ENCODE measurements at places on chromosomes 7 and 10.

DNA sequence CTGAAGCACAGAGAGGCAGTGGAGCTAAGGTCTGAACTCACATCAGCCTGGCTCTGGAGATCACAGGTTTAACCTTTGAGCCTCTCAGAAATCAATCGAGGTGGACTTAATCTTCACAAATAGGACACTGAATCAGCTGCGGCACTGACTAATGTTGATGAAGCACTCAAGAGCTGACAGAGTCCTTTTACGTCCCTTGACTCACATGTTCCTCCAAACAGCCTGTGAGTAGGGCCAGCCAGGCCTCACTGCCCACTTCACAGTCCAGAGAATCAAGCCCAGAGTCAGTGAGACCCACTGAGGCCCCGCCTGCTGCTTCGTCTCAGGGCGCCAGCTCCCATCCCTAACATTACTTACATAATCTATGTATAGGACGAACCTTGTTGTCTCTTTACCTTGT lies 63.1 kb downstream of the TNS3 start:
- no peak for DNase-seq

DNA sequence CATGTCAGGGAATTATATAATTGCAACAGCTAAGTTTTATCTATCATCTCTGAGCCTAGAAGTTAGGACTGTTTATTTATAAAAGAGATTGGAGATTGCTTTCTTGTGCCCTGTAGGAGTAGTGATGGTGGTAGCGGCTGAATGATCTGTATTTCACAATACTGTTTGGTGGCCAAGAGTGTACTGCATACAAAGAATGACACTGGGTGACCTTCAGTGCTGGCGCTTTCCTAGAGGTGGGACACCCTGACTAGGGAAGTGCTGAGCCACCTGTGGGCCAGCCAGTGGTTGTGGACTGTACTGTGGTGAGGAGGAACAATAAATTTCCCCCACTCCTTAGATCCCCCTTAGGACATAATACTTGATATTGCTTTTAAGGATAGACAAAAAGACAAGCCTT lies 53.0 kb downstream of the COPG2 start:
- DNase-seq: no peak

DNA sequence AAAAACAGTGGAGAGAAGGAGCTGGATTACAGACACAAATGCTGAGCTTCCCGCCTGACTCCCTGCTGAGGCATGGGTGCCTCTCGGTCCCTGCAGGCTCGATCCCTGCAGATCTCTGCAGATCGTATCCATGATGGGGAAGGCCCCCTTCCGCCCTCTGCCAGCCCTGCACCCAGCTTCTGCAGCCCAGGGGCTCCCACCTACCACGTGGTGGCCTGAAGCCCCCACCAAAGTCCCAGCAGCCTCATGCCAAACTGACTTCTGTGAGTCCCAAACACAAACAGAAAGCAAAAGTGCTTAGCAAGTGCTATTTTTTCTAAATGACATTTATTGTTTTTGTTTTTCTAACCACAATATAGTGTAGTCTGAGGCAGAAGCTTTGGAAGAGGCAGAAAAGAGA lies 127.1 kb upstream of the CHST15 start:
- no peak for DNase-seq

DNA sequence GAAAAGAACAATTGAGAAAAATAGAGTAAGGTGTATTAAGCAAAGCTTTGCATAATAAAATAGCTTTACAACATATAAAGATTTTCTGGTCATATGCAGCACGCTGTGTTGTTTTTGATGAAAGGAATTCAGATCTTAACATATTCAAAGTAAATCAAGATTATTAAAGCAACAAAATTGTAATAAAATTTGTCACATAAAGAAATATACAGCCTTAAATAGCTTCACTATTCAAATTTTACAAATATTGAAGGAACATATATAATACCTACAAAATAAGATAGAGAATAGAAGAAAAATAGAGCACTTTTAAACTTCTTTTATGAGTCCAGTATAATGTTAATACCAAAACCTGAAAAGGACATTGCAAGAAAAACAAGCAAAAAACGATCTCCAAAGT lies 749.1 kb upstream of the POT1 start:
- DNase-seq: no peak

DNA sequence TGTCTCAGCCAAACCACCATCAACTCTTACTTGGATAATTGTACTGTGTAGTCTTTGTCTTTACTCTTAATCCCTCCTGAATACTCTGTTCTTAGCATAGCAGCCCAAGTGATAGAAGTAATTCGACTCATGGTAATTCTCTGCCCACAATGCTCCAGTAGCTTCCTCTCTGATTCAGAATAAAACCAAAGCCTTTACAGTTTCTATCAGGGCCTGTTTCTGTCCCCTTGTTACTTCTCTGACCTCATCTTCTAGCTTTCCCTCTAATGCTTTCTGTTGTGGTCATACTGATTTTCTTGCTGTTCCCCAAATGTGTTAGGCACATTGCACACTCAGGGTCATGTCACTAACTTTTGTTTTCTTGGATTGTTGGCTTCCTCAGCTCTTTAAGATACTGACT lies 8.0 kb downstream of the ZNF518A start:
- no peak for DNase-seq

DNA sequence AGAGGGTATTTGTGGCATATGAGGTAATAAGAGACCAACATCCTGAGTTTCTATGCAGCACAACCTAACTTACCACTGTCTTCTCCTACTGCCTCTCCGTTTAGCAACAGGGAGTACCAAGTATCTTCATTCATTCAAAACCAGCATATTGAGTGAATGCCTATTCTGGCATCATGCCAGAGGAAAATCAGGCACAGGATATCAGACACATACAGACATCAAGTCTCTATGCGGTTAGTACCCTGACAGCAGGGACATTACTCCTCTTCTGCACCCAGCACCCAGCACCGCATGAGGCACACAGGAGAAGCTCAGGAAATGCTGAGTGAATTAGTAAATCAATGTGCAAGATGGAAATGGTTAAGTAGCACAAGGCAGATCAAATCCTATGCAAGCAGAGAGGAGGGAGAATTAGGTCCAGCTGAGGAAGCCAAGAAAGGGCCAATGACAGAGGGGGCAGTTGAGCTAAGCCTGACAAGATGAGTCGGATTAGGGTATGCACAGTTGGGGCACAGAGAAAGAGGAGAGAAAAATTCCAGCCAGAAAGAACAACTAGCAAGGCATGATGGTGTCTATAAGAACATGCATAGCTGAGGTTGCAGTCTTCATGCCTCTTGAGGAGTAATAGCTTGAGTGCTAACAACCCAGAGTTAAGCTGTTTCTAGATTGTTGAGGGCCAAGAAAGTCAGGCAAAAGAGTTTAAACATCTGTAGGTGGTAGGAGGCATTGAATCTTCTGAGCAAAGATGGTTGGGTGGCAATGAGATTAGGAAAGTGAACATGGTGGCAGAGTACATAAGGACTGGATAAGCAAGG lies 146.0 kb downstream of the PLXNA4 start:
- DNase-seq: no peak

DNA sequence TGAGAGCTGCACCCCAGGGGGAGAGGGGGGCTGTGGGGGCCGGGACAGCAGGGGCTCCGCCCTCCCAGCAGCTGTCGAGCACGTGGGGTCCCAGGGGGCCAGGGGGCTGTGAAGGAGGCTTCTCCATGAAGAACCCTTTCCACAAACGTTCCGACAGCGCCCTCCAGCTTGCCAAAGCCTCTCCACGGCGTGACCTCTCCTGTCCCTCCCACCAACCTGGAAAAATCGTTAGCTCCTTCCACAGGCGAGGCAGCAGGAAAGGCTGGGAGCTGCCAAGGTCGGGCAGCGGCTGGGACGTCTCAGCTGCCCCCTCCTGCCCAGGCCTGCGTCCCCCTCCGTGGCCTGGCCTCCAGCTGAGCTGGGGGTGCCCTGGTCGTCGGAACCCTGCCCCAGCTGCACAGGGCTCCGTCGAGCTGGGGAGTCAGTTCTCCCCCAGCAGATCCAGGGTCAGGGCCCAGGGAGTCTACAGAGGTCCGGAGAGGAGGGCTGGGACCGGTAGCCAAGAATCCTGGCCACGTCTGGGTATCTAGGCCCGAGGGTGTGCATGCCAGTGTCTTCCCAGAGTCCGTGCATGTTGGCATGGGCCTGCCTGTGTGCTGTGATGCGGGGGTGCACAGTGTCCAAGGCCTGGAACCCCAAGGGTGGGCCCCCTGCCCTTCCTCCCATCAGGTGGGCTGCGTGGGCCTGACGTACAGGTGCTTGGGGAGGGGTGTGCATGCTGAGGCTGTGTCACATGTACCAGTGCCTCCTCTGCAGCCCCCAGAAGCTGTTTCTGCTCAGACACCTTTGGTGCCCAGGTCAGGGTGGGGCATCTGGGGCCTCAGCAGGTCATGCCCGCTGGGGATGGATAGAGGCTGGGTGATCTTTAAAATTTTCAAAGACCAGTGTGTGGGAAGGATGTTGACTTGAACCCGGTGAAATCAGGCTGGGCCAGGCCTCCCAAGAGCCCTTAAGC lies 66.5 kb downstream of the UNCX start:
- DNase-seq: no peak

- DNase-seq: no peak
Measured at GRCh38 chr7:93442478-93443224, 131.9 kb downstream of the CALCR start.

DNA sequence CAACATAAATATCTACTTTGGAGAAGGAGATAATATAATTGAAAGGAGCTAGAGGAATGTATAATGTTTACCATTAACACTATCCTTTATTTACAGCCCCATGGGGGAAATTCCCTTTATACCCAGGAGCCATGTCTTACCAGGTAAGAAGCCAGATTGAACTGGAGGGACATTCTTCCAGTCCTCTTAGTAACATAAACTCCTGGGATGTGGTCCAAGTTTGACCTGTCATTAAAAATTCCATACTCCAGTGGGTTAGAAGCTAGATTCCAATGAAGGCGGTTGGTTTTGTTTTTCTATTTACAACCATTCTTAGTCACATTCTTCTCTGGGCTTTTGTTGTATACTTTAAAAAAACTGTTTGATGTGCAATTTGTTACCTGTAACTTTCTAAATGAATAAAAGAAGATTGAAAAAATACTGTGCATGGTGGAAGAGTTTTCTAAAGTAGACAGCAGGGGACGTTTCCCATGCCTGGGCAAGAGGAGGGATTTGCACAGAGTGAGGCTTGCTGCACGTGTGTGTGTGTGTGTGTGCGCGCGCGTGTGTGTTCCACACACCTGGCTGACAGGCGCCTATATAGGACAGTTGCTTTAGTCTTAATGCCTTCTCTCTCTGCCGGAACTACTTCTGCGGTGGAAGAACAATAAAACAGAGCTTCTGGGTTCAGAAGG lies 2.0 kb downstream of the PLCE1 start:
- no peak for DNase-seq

GRCh38 chr7:632831-633210 lies 93.7 kb upstream of the DNAAF5 start:
- DNase-seq: no peak

GRCh38 chr7:150375662-150376521 lies 3.2 kb upstream of the ZNF775 start:
- no peak for DNase-seq

- DNase-seq: no peak
Measured at GRCh38 chr7:128777156-128778123, 1.8 kb upstream of the OPN1SW start.

GRCh38 chr7:7257899-7258692 lies 75.8 kb downstream of the C1GALT1 start:
- no peak for DNase-seq

DNA sequence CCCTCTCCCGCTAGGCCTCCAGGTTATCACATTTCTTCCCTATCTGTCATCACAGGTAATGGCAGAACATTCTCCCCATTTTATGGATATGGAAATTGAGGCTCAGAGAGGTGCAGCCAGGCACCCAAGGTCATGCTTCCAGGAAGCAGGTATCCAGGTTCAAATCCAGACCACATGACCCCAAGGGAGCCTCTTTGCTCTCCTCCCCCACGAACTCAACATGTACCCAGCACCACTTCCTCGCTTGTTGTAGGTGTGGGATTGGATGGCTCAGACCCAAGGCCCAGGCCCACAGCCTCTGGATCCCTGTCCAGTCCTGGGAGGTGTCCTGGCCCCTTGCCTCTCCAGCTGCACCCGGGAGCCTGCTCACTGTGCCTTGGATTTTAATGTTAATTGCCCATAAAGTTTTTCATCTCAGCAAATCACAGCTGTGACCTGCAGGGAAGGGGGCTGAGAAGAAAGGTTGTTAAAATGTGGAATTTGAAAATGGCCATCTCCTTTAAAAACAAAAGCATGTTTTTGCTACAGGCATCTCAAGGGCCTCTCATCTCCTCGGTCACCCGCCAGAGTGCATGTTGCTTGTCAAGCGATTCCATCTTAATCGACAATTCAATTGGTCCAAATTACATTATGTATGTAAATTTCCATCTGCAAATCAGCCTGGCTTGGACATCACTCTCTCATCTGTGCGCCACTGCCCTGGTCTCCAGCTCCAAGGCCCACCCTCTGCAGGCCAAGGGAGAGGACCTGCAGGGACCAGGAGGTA lies 205.4 kb upstream of the ZMIZ1 start:
- DNase-seq: no peak

DNA sequence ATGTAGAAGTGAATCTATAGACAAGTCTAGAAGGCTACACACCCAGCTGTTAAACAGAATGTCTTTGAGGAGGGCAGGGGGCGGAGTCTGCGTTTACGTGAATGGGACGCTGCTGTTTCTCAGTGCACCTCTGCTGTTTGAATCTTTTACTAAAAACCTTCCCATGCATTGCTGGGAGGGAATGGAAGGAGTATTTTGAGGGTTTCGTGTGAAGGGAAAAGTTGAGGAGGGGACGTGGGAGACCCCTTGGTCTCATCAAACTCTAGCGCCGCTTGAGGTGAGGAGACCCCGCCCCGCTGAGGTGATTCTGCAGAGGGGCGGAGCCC lies 492 bp upstream of the VCL start:
- no peak for DNase-seq

DNA sequence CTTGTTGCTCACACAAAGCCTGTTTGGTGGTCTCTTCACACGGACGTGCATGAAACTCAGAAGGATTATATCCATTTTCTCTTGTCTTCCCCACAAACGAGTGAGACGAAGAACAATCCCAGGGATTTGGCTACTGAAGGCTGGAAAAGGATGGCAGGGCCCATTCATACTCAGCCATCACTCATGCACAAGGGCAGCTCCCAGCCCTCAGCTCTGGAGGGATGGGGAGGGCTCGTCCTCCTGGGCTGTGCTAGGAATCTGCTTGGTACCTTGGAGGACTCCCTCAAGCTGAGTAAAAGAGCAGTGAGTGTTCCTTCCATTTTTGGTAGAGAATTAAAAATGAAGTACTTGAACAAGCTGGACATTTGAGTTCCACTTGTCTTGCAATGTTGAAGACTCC lies 33.2 kb upstream of the RAB18 start:
- no peak for DNase-seq

GRCh38 chr7:139731802-139732470 lies 45.9 kb downstream of the HIPK2 start:
- no peak for DNase-seq

GRCh38 chr7:111029574-111030251 lies 61.2 kb upstream of the LRRN3 start:
- DNase-seq: no peak

Measured in NCI-H1417 treated with DMSO at 0.1 percent for 48 hours (cell line).